HL-60 (cell line): ENCODE measurements at places on chromosomes 11 and 22.

DNA sequence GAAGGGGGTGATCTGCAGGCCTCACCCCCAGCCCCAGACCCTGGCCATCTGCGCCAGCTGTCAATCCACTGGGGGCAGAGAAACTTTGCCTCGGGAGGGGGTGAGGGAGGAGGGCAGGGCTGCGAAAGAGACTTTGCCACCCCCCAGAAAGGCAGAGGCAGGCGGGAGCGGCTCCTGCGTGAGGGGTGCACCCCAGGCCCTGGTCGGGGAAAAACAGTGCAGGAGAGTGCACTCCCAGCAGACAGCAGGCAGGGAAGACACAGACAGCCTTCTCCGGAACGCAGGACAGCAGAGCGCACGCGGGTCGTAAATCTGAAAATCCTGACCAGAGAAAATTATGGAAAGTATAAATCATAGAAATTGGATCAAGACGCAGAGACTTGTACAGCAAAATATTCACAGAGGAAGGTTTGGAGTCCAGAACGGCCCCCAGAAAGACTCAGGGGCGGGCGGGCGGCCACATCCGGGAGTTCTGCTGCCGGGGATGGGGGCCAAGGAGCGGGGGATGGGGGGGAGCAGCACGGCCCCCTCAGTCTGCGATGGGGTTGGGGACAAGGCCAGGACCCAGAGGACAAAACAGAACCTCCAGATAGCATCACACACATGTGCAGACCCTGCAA, 8.0 kb upstream of the MRPL23 start:
- no peak for DNase-seq

GRCh38 chr11:11931461-11932055, 76.9 kb downstream of the DKK3 start:
- DNase-seq: peak; percentile 30

DNA sequence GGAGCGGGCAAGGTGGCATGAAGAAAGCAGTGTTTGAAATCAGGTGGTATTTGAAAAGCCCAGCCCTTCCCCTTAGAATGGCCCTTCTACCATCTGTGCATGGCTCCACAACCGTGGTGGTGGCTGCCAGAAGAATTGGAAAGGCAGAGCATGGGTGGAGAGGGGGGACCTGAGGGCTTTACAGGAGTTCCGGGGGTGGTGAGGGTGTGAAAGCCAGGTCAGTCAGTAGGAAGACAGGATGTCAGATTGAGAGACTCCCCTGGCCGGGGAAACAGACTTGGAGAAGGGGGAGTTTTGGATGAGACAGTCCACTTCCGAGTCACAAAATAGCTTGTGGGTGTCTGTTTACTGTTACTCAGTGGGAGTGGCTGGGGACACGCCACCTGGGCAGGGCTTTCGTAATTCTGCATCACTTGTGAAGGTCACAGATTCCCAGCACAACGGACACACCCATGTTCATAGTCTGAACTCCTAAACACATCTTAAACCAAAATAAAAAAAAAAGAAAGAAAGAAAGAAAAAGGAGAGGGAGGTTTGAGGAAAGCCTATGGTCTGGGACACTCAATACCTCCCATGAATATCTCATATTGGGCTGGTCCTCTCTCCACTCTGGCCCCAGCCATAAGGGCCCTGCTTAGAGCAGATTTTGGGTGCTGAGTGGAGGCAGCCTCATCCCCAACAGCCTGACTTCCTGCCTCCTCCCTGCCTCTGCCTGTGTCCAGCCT, 24.4 kb upstream of the SMIM35 start:
- DNase-seq: no peak

DNA sequence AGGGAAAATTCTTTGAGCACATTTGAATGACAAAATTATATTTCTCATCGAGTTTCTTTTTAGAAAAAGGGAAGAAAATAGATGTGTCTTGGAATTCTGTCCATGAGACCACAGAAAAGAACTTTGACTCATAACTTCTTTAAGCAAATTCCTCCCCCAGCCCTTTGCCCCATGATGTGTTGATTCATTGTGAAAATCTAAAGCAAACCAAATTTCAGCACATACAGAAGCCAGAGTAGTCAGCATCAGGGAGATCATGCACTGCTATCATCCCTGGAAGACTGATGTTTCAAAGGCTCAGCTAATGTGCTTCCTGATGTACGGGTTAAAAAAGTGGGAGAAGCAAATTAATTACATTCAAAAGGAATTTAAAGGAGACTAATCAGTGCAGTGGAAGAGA, 159.7 kb downstream of the FAT3 start:
- DNase-seq: no peak

GRCh38 chr11:46127150-46127638, 5.9 kb upstream of the PHF21A start:
- DNase-seq: peak; percentile 97
